Stimulated activated CD8-positive, alpha-beta memory T cell treated with anti-CD3 and anti-CD28 coated beads, Interleukin-15, amount 100 ng/mL, for 24 hours (primary cell): ENCODE measurements at places on chromosomes 6 and 20.

- DNase-seq: no peak
These were observed 90.1 kb downstream of the PXDC1 start for GRCh38 chr6:3661390-3661789.

DNA sequence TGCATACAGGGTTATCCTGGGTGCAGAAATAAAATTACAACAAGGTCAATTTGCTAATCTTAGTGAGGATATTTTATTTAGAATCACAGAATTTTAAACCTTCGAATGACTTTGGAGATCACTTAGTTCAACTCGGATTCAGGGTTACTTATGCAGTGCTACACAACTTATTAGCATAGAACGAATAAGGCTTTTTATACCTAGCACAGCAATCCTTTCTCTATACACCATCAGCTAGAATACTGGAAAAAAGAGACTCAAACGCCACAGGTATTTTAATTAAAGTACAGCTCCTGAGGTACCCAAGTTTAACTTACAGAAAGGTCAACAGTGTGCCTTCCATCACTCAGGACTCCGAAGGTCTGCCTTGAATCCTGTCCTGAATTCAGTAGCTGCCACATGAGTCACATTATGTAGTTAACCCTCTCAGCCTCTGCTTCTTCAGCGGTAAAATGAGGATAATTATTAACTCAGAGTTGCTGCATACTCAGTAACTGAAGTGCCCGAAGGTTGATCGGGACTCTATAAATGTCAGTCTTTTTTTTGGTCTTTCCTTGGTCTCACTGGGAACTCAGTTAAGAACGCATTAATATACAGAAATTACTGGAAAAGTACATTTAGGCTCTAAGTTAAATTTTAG, 6.0 kb upstream of the QKI start:
- DNase-seq: no peak

GRCh38 chr6:44660561-44661220, 273.2 kb downstream of the CDC5L start:
- no peak for DNase-seq

GRCh38 chr6:22755605-22756004, 186.2 kb downstream of the HDGFL1 start:
- DNase-seq: no peak

GRCh38 chr6:158042245-158042798, 60.7 kb downstream of the SYNJ2 start:
- no peak for DNase-seq

DNA sequence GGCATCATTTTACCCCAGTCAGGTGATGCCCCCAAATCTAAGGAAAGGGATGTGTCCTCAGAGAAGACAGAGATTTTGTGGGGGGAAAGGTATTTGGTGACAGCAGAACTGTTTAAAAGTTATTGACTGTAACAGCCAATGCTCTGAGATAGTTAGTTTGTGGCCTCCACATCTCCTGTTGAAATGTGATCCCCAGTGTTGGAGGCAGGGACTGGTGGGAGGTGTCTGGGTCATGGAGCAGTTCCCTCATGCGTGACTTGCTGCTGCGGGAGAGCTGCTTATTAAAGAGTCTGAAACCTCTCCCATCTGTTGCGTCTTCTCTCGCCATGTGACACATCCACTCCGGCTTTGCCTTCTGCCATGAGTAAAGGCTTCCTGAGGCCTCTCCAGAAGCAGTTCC, 282.8 kb upstream of the FOXQ1 start:
- DNase-seq: no peak

- DNase-seq: no peak
These were observed 64.0 kb downstream of the JAG1 start for GRCh38 chr20:10609770-10610169.

DNA sequence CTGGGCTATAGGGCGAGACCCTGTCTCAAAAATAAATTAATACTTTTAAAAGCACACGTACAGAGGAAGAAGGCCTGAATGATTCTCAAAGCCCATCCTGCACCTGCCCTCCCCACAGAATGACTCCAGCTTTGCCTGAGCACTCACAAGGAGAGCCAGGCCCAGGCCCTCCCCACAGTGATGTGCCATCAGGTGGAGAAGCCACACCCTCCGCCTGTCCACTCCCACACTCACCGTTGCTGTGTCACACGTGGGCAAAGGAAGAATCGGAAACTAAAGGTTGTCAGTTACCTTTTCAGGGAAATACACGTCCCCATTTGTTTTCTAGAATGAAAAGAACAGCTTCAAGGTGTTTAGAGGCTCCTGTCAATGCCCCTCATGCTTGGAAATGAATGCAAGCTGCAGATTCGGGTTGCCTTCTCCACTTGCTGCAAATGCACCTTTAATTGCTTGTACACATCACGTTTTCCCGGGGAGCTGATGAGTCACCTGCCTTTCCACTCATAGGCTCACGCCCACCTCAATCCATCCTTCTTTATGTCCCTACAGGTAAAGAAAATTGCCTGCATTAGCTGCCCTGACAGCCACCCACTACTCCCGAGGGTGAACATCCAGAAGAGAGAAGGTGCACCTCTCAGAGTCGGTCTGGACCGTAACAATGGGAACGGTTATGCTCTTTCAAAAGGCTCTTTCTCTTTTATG, 45.5 kb upstream of the AFDN start:
- DNase-seq: no peak

- no peak for DNase-seq
These were observed 22.9 kb downstream of the STX7 start for GRCh38 chr6:132490024-132490423.

- no peak for DNase-seq
These were observed 378.0 kb upstream of the FLRT3 start for GRCh38 chr20:14715400-14715799.

DNA sequence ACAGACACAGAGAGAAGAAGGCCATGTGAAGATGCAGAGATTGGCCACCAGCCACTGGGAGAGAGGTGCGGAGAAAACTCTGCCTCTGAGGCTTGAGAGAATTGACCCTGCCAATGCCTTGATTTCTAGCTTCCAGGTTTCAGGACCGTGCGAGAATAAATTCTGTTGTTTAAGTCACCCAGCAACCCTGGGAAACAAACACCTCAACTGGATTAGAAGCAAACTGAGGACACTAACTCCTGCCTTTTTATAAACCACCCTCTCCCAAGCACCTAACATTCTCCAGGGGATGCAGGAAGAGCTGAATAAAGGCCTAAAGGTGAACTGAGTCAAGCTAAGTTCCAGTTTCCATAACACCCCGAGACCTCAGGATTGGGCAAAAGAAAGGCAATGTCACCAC, 136.1 kb downstream of the ANKRD60 start:
- no peak for DNase-seq

GRCh38 chr6:169786349-169786748, 34.9 kb downstream of the ERMARD start:
- no peak for DNase-seq

- no peak for DNase-seq
These were observed 19.5 kb downstream of the PNPLA1 start for GRCh38 chr6:36289281-36289878.

GRCh38 chr6:115770851-115771250, 289.8 kb downstream of the FRK start:
- DNase-seq: no peak

DNA sequence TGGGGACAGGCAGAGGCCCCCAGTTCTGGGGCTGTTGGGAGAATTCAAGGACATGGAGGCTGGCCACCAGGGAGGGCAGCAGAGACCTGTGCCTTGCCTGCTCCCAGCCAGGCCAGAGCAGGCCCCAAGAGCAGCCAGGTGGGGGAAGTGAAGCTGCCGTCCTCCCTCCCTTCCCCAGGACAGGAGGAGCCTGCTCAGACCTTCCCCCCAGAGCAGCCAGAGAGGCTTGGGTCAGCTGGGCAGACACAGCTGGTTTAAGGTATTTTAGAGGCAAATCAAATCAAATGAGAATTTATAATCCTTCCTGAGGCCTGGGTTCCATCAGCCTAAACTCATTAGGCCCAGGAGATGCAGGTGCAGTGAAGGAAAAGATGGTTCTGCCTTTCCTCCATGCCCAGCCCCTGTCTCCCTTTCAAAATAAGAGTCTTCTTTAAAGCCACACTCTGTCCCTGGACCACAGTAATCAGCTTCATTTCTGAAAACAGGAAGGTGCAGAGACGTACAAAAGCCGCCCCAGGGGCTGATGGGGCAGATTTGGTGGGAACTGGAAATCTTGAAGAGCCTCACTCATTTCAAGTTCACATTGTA, 21.7 kb downstream of the BMP7 start:
- no peak for DNase-seq

- no peak for DNase-seq
These were observed 21.3 kb upstream of the UTRN start for GRCh38 chr6:144263786-144264185.

DNA sequence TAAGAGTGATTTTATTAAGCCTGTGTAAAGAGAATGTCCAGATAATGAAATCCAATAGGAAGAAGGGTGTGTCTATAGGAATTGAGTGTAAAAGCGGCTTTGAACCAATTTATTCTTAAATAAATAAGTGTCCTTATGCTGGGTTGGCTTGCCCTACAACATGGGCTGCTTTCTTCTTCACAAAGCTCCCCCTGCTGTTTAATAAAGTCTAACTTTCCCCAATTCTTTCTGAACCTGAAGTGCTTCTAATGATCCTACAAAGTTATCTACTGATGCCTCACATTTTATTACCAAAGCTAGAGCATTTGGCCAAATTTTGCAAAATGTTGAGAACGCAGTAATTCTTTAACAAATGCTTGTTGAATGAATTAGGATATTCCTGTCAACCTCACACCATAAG, 36.3 kb upstream of the SIRT5 start:
- DNase-seq: no peak

- no peak for DNase-seq
These were observed 3.5 kb downstream of the CST9 start for GRCh38 chr20:23602241-23602640.

GRCh38 chr6:149482545-149483333, 2.1 kb downstream of the ZC3H12D start:
- DNase-seq: no peak

DNA sequence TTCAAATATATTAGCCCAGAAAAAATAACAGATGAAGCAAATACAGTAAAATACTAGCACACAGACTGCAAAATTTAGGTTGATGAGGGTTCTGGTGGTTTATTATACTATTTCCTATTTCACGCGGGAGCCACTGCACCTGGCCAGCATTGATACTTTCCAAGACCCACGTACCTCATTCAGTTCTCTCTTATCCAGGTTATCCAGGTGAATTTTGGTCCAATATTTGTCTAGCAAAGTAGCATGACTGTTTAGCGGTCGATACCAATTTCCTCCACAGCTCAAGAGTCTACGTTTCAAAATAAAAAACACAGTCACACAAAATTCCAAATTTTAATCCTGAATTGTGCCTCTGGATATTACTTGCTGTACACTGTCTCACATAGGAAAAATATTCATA, 34.8 kb downstream of the MDN1 start:
- DNase-seq: no peak

DNA sequence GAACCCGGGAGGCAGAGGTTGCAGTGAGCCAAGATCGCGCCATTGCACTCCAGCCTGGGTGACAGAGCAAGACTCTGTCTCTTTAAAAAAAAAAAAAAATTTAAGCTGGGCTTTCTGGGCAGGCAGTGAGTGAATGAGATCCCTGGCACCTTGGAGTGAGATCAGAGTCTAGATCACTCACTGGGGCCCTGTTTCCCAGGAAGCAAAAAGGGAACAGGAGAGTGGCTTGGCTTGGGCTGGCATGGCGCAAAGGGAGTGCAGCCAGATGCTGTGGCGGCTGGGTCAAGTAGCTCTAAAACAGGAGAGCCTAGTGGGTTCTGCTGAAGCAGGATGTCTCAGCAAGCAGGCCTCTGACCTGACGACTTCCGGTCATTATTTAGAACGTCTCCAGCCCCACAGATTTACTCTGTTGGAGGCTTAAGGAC, 10.4 kb downstream of the PLCG1 start:
- no peak for DNase-seq

DNA sequence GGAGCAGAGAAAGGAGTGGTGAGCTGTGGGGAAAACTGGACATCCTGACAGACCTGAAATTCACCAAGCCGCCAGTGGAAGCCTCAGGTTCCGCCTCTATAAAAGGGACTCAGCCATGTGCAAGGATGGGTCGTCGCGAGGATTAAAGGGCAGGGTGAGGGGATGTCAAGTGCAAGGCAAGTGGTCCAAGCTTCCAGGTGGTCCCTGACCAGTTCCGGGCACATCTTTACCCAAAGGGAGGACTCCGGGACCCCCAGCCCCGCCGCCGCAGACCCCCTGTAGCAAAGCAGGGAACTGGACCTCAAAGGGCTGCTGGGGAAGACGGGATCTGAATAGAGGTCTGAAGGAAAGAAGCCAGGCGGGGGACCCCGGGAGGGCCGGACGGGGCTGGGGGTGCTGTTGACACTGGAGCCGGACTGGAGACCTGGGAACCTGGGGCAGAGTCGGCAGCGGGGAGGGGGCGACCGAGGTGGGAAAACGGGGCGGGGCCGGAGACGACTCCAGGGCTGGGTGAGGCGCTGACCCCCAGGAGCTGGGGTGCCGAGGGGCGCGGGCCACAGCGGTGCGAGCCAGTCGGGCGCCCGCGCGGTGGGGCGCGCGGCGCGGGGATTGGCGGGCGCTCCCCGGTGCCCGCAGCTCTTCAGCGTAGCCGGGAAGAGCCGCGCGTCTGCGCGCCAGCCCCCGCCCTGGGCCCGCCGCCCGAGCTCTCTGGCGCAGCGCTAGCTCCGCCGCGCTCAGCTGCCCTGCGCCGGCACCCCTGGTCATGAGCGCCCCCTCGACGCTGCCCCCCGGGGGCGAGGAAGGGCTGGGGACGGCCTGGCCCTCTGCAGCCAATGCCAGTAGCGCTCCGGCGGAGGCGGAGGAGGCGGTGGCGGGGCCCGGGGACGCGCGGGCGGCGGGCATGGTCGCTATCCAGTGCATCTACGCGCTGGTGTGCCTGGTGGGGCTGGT, at the start of gene SSTR4:
Gene SSTR4, plus strand, starts transcription at position 592 of the 951 bp plus-strand sequence. Its CDS starts 172 bp downstream, at position 764.
- DNase-seq: no peak

GRCh38 chr6:157597461-157598312, 216.7 kb downstream of the ZDHHC14 start:
- DNase-seq: no peak

GRCh38 chr20:42432496-42433334, 757.0 kb downstream of the PTPRT start:
- no peak for DNase-seq

- no peak for DNase-seq
These were observed 12.1 kb upstream of the CTCFL start for GRCh38 chr20:57536771-57537724.

DNA sequence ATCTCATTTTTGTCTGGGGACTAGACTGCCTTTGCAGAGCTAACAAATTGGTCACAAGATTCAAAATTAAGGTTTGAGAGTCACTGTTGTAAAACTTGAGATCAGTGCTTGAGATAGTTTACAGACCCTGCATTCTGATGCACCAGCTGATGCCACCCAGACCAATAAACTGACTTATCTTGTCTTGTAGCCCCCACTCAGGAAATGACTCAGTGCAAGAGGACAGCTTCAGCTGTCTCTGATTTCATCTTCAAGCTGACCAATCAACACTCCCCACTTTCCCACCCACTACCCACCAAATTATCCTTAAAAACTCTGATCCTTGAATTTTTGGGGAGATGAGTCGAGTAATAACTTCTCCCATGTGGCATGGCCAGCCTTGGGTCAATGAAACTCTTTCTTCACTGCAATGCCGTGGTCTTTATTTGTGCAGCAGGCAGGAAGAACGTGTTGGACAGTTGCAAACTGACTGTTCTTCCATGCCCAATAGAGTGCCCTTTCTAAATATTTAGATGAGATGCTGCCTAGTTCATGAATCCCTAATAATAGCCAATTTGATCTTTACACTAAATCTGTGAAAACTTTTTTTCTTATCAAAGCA, 48.3 kb upstream of the PROKR2 start:
- DNase-seq: no peak
